Mesothelial cell of epicardium (in vitro differentiated cells): ENCODE measurements at places on chromosomes 5 and 9. TPM values are rescaled to one million over a fixed set of nuclear protein-coding genes. Genes with fewer than 3 reads are reported as not detected.

DNA sequence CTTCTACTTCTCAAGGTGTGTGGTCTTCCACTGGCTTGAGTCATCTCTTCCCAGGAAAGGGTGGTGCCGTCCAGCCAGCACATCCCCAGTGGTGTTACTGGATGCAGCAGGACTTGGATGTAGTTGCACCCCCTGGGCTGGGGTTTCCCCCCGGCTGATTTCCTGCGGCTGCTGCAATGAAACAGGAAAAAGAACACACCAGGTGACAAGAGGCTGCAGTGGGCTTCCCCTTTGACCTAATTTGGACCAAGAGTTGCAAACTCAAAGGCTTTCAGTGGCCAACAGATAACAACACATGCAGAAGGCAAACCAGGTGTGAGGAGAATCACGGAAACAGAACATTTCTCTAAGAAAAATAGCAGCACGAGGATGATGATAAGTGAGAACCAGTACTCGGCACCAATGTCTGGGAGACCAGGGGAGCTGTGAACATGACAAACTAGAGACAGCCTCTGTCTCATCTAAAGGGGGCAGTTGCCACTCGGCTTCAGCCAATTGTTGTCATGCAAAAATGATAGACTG lies 83.7 kb downstream of the PDE6A start:
- no peak overlapping the region for H3K4me3 ChIP-seq
- H3K27ac ChIP-seq, result no peak overlapping the region
- H3K36me3 ChIP-seq, result no peaks in the 10 kb centered on the region
- no peaks in the 10 kb centered on the region for H3K27me3 ChIP-seq
- DNase-seq, result no peak

DNA sequence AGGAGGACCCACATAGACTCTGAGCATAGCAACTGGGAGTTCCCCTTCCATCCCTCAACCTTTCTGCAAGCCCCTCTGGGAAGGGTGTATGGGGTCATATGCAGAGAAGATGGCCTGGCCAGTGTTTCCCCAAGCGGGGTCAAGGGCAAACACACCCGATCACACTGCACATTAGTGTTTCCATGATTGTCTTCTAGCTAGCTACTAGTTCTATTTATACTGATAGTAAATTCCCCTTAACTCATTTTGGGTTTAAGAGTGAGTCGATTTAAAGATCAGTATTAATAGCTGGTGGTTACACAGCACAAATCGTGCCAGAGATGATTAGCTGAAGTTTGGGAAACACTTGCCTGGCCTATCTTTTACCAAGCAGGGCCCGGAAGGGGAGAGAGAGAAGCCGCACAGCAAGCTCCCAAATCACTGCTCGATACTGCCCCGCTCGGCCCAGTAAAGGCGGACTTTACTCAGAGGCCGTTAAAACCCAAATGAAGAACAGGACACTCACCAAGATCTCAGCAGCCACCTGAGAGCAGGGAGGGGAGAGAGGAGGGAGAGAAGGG lies 29.4 kb upstream of the TNIP1 start:
- peaks cover 41% of the 10 kb centered on the region for H3K36me3 ChIP-seq
- H3K4me1 ChIP-seq, result no peaks in the 10 kb centered on the region
- DNase-seq, result no peak

DNA sequence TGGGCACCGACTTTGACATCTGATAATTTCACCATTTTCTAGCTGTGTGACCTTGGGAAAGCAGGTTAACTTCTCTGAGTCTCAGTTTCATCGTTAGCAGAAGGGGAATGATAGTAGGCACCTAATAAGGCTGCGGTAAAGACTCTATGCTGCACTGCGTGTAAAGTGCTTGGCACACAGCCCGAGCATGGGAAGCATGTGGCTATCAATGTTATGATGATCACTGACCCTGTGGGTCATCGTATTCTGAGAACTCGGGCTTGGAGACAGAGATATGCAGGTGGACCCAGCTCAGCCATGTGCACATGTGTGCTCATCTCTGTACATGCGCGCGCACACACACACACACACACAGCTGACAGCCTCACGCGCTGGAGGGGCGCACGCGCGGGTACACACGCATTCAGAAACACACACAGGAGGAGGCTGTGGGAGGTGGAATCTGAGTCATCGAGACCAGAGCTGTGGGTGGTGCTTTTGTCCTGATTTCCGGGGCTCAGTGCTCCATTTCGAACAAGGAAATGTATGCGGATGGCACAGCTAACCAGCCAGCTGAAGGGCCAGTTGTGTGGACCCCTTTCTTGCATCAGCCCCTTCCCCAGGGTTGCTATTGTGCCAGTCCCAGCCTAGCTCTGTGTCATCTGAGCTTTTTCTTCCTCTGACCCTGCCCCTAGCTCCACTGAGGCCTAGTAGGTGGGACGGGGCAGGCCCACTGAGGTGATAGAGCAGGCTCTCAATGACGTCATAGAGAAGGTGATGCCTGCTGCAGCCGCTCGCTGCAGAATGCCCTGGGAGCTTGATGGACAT lies 11.1 kb upstream of the ARAP3 start:
- DNase-seq, result no peak
- H3K27me3 ChIP-seq, result peaks cover 57% of the 10 kb centered on the region
- H3K27ac ChIP-seq, result no peak overlapping the region
- no peaks in the 10 kb centered on the region for H3K36me3 ChIP-seq

DNA sequence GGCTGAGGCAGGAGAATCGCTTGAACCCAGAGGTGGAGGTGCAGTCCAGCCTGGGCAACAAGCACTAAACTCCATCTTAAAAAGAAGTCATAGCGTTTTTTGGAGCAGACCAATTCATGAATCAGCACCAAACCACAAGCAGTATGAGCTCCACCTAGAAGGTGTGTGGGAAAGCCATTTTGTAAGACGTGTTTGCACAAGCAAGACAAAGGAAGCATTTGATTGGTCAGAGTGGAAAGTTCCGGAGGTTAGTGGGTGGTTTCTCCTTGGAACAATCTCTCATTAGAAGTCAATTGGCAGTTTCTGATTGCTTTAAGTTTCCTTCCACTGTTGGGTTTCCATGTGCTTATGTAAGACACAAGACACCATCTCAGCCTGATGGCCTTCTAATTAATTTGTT lies 5.0 kb downstream of the SRD5A1 start:
- no peaks in the 10 kb centered on the region for H3K27me3 ChIP-seq
- no peaks in the 10 kb centered on the region for H3K36me3 ChIP-seq
- H3K4me3 ChIP-seq, result no peak overlapping the region
- no peaks in the 10 kb centered on the region for H3K4me1 ChIP-seq
- no peak overlapping the region for H3K27ac ChIP-seq

GRCh38 chr5:169307646-169308045 lies 6.7 kb upstream of the SLIT3 start:
- no peak for DNase-seq
- no peaks in the 10 kb centered on the region for H3K36me3 ChIP-seq
- peaks cover 5% of the 10 kb centered on the region for H3K4me1 ChIP-seq
- H3K27ac ChIP-seq, result no peak overlapping the region
- H3K27me3 ChIP-seq, result peaks cover 35% of the 10 kb centered on the region

- H3K4me3 ChIP-seq, result no peak overlapping the region
- H3K4me1 ChIP-seq, result peaks cover 19% of the 10 kb centered on the region
- no peak for DNase-seq
- no peak overlapping the region for H3K27ac ChIP-seq
- H3K36me3 ChIP-seq, result no peaks in the 10 kb centered on the region
These were observed 32.5 kb upstream of the TRIO start for GRCh38 chr5:14110680-14111079.

- H3K4me1 ChIP-seq, result no peaks in the 10 kb centered on the region
- H3K27ac ChIP-seq, result no peak overlapping the region
- DNase-seq, result peak; percentile 61
- H3K36me3 ChIP-seq, result no peaks in the 10 kb centered on the region
These were observed 22.8 kb upstream of the FOXB2 start for GRCh38 chr9:76996700-76997099.

DNA sequence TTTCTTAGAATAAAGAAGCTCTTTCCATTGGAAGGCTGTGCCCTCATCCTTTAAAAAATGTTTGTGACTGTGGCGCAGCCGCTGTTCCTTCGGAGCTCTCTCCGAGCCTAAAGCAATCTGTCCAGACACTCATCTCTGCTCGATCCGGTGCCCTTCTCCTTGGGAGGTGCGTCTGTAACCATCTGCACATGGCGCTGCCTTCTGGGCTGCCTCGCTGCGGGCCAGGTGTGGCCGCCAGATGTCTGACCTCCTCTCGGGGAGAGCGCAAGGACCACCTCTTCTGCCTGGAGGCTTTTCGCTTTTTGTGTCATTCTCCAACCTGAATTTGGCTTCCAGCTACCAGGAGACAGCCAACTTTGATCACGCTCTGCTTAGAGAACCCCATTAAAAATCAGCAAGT lies 153.4 kb upstream of the PTCH1 start:
- H3K4me3 ChIP-seq, result no peak overlapping the region
- H3K36me3 ChIP-seq, result no peaks in the 10 kb centered on the region
- no peak for DNase-seq
- no peak overlapping the region for H3K27ac ChIP-seq

- no peak overlapping the region for H3K4me3 ChIP-seq
- H3K4me1 ChIP-seq, result no peaks in the 10 kb centered on the region
- no peaks in the 10 kb centered on the region for H3K36me3 ChIP-seq
These were observed 20.8 kb downstream of the RETREG1 start for GRCh38 chr5:16595881-16596580.

- no peak overlapping the region for H3K4me3 ChIP-seq
- no peaks in the 10 kb centered on the region for H3K27me3 ChIP-seq
- H3K27ac ChIP-seq, result no peak overlapping the region
- no peaks in the 10 kb centered on the region for H3K36me3 ChIP-seq
- no peak for DNase-seq
These were observed 5.6 kb upstream of the TBC1D13 start for GRCh38 chr9:128781187-128782070.

DNA sequence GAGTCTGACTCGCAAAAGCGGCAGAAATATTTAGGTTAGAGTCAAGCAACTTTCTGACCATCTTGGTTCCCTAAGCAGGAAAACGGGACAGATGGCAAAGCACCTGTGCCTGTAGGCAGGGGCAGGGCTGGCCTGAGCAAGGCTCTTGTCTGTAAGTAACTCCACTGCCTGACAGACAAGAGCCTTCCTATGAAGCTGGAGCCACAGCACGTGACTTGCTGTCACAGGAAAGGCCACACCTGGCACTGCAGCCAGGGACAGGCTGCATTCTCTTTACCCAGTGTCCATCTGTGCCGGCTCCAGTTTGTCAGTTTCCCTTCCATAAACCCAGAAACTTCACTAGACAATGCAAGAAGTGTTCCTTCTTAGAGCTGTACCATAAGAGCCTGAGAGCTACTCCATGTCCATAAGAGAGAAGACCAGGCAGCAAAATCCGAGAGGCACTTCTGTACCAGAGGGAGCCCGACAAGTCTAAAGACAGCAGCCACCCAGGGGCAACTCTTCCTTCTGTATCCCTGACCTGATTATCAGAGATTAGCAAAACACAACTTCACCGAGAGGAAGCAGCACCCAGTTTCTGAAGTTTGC lies 78.1 kb downstream of the GPR21 start:
- no peak for DNase-seq
- H3K4me1 ChIP-seq, result no peaks in the 10 kb centered on the region
- H3K36me3 ChIP-seq, result peaks cover 23% of the 10 kb centered on the region

ACOT12 gene
- total RNA-seq, result not detected in 3 replicates

TRPM3 gene
- 1.1 to 1.6 TPM (median 1.1 TPM) in 3 replicates for total RNA-seq

BTNL8 gene
- not detected in 3 replicates for total RNA-seq

ADGRD2 gene
- 0.62 to 0.78 TPM (median 0.63 TPM) in 3 replicates for total RNA-seq

PDE6A gene
- 0.18 to 0.38 TPM (median 0.29 TPM) in 3 replicates for total RNA-seq

PHYKPL gene
- 128 to 137 TPM (median 137 TPM) in 3 replicates for total RNA-seq

PCDHAC1 gene
- 9.2 to 10.1 TPM (median 9.7 TPM) in 3 replicates for total RNA-seq

HTR1A gene
- 0.13 TPM in 1 of 3 replicates, not detected in the others for total RNA-seq

TBC1D2 gene
- total RNA-seq, result 7.0 to 7.4 TPM (median 7.3 TPM) in 3 replicates
